ENCODE measurements at places on chromosomes 11 and 22.

DNA sequence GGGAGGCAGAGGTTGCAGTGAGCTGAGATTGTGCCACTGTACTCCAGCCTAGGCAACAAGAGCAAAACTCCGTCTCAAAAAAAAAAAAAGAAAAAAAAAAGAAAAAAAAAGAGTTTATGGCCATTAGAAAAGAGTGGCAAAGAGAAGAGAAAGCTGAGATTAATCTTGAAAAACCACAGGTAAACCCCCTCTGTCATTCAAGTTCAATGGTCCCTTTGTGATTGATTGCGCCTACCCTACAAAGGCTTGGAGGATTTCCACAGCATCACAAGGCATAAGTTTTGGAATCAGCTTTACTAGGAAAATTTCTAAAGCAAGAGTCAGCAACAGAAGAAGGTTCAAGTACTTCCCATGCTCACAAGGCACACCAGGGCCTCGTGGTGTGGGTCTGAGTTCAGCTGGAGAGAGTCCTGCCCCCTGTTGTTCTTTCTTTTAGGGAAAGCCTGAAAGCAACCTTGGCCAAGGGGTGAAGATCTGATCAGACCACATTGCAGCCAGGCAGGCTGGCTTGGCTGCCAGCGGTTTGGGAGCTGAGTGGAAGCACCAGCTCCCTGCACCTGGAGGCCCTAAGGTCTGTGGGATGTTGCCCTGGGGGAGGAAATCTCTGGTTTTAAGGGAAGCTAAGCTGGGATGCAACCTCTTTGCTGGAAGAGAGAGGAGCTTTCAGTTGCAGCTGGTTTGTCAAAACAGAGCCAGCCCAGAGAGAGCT, 41.8 kb downstream of the SLN start:
- DNase-seq, result no peak

GRCh38 chr11:8287297-8287696, 23.6 kb upstream of the LMO1 start:
- no peak for DNase-seq

- DNase-seq, result no peak
These were observed 139.0 kb upstream of the NAV2 start for GRCh38 chr11:19573666-19574065.

DNA sequence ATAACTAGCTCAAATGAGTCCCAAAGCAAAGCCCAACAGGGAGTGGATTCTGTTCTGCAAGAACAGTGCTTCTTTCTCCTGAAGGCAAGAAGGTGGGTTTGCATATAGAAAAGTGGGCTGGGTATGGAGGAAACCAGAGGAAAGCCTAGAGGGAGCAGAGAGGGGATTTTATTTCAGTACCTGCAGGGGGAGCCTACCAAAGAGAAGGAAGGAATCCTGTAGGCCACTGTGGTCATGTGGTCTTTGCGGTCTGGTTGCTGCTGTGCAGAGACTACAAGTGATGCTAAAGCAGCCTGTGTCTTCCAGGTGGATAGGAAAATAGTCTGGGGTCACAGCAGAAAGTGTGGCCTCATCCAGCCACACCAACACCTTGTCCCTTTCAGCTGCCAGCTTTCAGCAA, 33.2 kb upstream of the ZBTB16 start:
- no peak for DNase-seq

DNA sequence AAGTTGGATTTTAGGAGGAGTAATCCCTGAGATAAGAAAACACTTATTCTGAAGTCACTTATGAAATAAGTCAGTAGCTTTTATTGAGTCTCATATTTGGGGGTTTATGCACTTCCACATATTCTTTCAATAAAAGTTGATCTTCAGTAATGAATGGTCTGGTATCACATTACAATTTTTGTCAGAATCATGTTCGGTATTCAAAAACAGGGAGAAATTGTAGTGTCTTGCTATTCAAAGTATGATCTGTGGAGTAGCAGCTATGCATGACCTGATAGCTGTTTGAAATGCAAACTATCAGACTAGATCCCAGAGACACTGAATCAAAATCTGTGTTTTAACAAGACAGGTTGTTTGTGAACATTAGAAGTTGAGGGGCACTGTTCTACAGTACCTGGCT, 857.6 kb downstream of the METTL15 start:
- DNase-seq, result no peak

DNA sequence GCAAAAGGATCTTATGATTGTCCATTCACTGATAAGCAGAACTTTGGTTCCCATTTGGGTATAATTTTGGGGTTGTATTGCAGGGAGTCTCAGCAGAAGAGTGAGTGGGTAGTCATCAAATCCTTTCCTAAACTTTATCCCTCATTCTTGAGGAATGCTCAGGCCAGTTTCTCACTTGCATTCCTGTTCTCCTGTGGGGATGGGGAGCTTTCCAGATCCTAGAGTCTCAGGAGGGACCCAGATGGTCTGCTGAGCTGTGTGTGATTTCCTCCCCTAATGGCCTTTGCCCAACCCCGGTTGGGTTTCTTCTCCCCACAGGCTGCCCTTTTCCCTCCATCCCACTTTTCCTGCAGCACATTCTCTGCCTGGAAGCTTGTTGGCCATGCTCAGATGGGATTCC, 79.9 kb downstream of the MIAT start:
- DNase-seq, result no peak

DNA sequence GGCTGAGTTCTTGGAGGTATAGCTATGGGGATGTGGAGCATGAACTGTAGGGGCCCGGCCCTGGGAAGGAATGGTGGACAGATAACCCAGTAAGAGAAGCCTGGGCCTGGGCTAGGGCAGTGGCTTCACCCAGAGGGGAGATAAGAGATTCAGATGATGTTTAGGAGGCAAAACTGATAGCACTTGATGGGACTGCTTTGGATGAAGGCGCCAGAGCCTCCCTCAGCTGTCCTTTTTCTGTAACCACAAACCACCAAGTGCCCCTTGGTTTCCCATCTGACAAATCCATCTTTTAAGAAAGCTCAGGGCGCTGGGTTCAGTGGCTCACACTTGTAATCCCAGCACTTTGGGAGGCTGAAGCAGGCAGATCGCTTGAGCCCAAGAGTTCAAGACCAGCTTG, 23.4 kb downstream of the RELT start:
- DNase-seq, result no peak

DNA sequence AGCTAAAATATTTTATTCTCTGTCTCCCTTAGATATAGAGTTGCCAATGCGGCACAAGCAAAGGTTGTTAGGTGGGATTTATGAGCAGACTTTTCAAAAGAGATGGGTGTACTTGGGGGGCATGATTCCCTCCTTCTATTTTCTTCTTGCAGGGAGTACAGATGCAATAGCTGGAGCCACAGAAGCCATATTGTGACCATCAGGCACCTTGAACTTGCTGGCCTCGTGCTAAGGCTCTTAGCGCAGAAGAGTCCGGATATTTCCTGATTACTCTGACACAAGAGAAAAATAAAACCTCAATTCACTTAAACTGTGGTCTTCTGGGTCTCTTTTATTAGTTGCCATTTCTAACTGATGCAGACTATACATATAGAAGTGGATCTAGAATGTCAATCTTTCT, 547.4 kb downstream of the MIAT start:
- DNase-seq, result no peak

DNA sequence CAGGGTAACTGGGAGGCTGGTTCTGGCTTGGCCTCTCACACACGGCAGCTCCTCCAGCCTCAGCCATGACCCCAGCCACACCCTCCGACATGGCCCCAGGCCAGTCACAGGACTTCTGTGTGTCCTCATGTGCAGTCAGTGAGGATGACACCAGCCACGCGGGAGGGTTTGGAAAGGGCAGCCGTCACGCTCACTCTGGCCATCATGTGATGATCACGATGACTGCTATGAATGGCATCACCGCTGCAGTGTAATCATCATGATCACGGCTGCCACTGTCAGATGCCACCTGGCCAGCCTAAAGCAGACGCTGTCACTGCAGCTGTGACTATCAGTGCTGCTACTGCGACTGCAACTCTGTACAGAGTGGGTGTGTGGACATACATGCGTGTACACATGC, 640.9 kb downstream of the BRD1 start:
- DNase-seq, result no peak

DNA sequence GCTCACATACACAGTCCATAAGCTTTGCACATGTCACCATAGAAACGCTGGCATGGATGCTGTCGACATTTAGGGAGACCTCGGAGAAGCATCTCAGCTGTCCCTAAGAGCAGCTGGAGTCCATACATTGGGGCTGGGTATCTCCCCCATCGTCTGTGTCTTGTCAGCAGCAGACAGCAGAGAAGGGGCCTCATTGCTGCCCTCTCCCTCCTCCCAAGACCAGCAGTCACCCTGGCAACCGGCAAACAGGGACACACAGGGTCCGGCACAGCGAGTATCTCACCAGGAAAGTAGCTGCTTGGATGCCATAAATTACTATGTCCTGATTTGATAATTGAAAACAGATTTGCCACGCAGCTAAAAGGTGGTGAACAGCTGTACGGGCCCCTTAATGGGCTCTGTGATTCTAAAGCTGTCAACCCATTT, 84.4 kb downstream of the CD44 start:
- no peak for DNase-seq

DNA sequence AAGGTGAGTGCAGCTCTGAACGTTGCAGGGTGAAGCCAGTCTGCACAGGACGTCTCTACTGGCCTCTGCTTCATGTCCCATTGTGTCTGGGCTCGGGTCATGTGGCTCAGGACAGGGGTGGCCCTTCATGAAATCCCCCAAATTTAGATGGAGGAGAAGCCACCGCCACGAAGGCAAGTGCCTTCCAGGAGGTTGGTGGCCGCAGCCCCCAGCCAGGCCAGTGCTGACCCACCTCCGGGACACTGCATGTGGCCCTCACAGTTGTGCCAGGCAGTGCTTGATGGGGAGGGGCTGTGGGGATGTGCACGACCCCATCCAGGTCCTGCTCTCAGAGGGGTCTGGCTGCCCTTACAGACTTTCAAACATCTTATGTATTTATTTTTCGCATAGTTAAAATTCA, 1311.1 kb downstream of the BRD1 start:
- no peak for DNase-seq

DNA sequence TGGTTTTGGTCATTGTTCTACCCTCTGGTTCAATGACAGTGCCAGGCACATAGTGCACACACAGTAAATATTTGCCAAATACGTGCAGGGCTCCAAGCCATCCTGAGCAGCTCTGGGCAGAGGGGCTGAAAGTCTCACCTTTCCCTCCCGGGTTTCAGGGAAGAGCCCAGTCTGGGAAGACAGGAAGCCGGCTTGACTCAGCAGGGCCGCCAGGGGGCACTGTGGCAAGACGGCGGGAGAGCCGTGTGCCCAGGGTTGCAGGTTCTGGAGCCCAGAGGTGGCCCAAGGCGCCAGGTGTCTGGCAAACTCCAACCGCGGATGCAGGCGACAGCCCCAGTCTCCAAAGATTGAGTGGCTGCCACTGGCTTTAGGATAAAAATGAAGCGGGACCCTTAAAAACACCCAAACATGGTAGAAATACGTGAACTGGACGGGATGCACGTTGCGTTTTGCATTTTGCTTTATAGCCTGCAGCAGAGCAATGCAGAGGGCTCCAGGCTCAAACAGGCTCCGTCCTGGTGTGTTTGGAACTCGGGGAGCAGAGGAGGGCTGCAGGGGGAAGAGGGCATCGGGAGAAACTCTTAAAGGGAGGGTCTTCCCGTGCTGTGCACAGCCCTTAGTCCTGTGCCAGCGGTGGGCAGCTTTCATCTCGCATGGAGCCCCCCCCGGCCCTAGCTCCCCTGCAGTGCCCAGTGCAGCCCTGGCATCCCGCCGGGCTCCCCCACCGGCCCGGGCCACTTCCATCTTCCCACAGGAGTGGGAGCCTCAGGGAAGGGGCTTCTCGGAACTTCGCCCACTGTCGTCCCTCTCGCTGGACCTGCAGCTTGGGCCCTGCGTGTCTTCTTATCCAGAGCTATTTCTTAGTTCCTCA, 10.7 kb downstream of the KRTAP5-5 start:
- no peak for DNase-seq

DNA sequence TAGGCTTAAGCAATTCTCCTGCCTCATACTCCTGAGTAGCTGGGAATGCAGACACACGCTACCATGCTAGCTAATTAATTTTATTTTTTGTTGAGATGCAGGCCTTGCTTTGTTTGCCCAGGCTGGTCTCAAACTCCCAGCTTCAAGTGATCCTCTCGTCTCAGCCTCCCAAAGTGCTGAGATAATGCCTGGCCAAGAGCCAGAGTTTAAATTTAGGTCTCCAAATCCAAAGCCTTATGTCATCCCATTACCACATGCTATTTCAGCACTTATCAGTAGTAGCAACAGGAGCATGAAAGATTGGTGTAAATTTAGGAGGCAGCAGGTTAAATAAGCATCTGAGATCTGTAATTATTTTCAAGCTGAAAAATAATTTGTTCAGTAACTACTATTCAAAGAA, 326.1 kb upstream of the ANO5 start:
- DNase-seq, result no peak

DNA sequence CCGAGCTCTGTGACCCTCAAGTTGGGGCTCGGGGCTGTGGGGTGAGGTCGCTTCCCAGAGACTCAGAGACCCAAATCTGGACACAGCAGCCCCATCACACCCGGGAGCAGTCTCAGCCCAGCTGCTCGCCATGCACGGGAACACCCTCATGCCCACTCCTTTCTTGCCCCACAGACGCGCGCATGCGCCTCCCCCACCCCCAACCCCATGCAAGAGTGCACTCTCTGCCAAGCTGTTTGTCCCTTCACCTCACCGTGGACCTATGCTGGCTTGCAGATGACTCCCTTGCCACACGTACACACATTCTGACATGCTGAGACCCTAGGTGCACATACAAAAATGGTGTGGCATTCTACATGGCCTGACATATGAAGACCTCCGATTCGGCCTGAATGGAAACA, 478 bp upstream of the CD248 start:
- peak; percentile 39 for DNase-seq

Measured in stimulated activated CD8-positive, alpha-beta memory T cell treated with anti-CD3 and anti-CD28 coated beads, Interleukin-7, amount 100 ng/mL, for 4 hours (primary cell).